ENCODE measurements at places on chromosomes 13 and 19.

- H3K4me1 ChIP-seq = peaks cover 34% of the 10 kb centered on the region
- DNase-seq = peak; percentile 84
- H3K4me3 ChIP-seq = no peak overlapping the region
Measured at GRCh38 chr19:590396-590745, 690 bp downstream of the HCN2 start.

DNA sequence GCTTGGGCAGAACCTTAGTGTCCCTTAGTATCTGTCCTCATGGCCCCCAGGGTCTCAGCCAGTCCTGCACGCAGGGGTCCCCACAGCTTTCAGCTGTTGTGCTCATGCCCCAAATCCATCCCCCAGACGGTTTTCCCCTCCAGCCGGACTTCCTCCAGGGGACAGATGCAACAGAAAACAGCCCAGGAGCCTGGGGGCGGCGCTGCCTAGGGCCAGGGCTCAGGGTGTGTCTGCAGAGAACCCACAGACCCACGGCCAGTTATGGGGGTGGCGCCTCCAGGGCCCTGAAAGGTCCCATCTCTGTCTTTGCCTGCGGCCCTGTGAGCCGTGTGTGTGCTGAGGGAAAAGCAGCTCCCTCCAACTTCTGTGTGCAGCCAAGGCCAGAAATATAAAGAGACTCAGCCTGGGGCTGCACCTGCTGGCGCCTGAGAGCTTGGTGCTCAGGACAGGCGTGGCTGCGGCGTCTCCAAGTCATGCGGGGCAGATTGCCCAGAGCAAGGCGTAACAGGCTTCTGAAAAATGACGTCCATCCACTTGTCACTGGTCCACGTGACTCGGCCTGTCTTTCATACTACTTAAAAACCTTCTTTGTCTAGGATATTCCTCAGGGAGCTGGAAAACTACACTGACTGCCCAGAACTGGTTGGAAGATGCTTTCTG, 22.1 kb upstream of the F7 start:
- H3K27me3 ChIP-seq = no peaks in the 10 kb centered on the region
- H3K4me3 ChIP-seq = no peak overlapping the region
- H3K27ac ChIP-seq = no peak overlapping the region
- H3K4me1 ChIP-seq = peaks cover 4% of the 10 kb centered on the region

DNA sequence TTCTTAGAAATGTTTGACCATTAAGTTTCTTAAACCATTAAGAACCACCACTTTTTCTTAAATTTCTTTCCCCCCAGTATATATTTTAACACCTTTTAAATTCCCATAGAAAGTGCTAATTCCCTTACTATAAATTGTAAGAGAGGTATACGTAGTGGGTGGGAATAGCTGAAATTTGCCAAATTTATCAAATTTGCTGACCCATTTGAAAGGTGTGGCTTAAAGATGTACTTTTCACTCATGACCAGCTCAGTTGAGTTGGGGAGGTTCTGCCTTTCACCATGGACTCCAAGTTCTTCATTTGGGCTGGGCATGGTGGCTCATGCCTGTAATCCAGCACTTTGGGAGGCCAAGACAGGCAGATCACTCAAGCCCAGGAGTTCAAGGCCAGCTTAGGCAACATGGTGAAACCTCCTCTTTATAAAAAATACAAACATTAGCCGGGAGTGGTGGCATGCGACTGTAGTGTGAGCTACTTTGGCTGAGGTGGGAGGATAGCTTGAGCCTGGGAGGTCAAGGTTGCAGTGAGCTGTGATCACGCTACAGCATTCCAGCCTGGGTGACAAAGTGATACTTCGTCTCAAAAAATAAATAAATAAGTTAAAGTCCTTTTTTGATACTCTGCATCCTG, 133.2 kb downstream of the MRPL57 start:
- H3K4me1 ChIP-seq = no peaks in the 10 kb centered on the region
- no peak overlapping the region for H3K4me3 ChIP-seq
- no peaks in the 10 kb centered on the region for H3K36me3 ChIP-seq
- H3K27ac ChIP-seq = no peak overlapping the region
- DNase-seq = no peak

DNA sequence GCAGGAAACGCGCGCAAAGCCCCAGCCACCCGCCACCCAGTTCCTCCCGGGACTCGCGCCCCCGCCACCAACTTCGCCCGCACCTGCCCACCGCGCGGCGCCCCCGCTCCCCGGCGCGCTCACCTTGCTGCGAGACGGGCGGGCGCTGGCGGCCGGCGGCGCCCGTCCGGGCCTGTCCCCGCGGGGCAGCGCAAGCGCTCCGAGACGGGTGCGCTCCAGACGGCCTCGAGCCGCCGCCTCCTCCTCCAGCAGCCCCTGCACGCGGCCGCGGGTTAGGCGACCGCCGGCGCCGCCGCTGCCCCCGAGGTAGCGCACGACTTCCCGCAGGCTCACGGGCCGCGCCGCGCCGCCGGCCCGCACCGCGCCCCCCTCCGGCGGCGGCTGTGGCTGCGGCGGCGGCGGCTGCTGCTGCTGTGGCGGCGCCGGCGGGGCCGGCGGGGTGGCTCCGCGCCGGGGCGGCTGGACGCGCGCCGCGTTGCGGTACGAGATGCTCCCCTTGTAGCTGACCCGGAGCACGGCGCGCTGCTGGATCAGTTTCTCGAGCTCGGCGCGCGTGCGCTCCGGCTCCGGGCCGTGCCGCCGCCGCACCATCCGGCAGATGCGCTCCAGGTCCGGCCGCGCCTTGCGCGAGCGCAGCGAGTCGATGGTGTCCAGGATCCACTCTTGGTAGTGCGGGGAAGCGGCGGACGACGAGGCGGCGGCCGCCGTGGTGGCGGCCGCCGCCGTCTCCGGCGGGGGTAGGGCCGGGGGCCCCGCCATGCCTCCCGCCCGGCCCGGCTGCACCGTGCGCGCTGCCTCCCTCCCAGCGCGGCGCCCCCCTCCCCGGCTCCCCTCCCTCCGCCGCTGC, 666 bp downstream of the SAMD1 start:
- peak overlapping the region; percentile 92 for H3K27ac ChIP-seq
- no peak for DNase-seq
- peak overlapping the region; percentile 77 for H3K4me3 ChIP-seq
- H3K36me3 ChIP-seq = peaks cover 12% of the 10 kb centered on the region
- H3K4me1 ChIP-seq = peaks cover 3% of the 10 kb centered on the region

- no peaks in the 10 kb centered on the region for H3K36me3 ChIP-seq
- no peaks in the 10 kb centered on the region for H3K27me3 ChIP-seq
- no peak overlapping the region for H3K4me3 ChIP-seq
Measured at GRCh38 chr13:62910541-62911060, 1495.0 kb upstream of the PCDH20 start.

GRCh38 chr13:103351035-103351828, 285.0 kb upstream of the SLC10A2 start:
- no peaks in the 10 kb centered on the region for H3K36me3 ChIP-seq
- H3K27ac ChIP-seq = no peak overlapping the region
- no peak for DNase-seq
- no peak overlapping the region for H3K4me3 ChIP-seq
- H3K27me3 ChIP-seq = no peaks in the 10 kb centered on the region

GRCh38 chr19:34319785-34320184, 45.2 kb upstream of the GPI start:
- peaks cover 42% of the 10 kb centered on the region for H3K4me1 ChIP-seq
- peaks cover 13% of the 10 kb centered on the region for H3K36me3 ChIP-seq
- no peak overlapping the region for H3K27ac ChIP-seq
- DNase-seq = no peak

All from upper lobe of left lung (tissue), 6 donors.